Esophagus squamous epithelium (tissue), 5 donors: ENCODE measurements at places on chromosomes 13 and 19. TPM values are rescaled to one million over a fixed set of nuclear protein-coding genes. Genes with fewer than 3 reads are reported as not detected.

- H3K27ac ChIP-seq = no peak overlapping the region
- no peaks in the 10 kb centered on the region for H3K27me3 ChIP-seq
- H3K4me1 ChIP-seq = peaks cover 16% of the 10 kb centered on the region
- H3K36me3 ChIP-seq = no peaks in the 10 kb centered on the region
- no peak overlapping the region for H3K4me3 ChIP-seq
Measured at GRCh38 chr19:14575428-14575980, 3.6 kb upstream of the NDUFB7 start.

- no peaks in the 10 kb centered on the region for H3K36me3 ChIP-seq
- no peak overlapping the region for H3K4me3 ChIP-seq
- peaks cover 24% of the 10 kb centered on the region for H3K4me1 ChIP-seq
- H3K27me3 ChIP-seq = no peaks in the 10 kb centered on the region
Measured at GRCh38 chr13:113815151-113816058, 48.5 kb downstream of the GAS6 start.

DNA sequence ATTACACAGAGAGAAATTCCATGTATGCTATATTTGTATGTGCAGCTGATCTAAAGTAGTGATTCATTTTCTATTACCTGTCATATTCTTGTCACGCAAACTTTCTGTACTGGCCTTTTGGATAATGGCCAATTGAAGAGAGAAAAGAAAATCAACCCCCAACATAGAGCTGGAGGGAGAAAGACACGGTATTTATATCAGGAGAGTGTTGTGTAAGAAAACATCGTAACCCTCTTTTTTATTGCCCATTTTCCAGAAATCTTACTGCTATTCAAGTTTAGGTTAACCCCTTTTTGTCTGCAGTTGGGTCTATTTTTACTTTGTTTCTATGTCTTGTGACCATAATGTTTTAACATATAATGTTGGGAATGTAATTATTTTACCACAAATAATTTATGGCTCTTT is 27.9 kb downstream of the DGKH start:
- no peak overlapping the region for H3K27ac ChIP-seq
- no peaks in the 10 kb centered on the region for H3K36me3 ChIP-seq
- H3K27me3 ChIP-seq = no peaks in the 10 kb centered on the region
- DNase-seq = no peak

DNA sequence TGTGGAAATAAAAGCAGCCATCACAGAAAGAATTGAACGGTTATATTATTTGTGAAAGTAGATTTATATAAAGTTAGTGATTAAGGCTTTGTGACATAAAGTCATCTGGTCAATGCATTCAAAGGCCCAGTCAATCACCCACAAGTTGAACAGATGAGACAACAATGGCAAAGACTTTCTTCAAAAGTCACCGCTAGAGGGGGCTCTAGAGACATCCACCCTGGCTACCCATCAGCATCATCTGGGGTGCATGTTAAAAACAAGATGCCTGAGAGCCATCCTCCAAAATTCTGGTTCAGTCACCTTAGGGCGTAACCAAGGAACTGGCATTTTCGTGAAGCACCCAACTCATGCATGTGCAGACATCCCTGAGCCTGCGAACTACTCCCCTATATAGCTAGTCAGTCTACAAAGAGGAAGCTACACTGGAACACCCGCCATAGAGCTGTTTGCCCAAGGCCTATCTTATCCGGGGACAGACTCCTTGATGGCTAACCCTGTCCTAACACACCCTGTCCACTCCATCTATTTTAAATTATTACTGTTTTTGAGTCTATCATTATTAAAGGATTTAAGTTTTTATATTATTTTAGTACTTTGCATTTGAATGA is 970.5 kb downstream of the UQCRFS1 start:
- no peaks in the 10 kb centered on the region for H3K36me3 ChIP-seq
- no peak for DNase-seq
- no peak overlapping the region for H3K27ac ChIP-seq
- no peaks in the 10 kb centered on the region for H3K27me3 ChIP-seq

DNA sequence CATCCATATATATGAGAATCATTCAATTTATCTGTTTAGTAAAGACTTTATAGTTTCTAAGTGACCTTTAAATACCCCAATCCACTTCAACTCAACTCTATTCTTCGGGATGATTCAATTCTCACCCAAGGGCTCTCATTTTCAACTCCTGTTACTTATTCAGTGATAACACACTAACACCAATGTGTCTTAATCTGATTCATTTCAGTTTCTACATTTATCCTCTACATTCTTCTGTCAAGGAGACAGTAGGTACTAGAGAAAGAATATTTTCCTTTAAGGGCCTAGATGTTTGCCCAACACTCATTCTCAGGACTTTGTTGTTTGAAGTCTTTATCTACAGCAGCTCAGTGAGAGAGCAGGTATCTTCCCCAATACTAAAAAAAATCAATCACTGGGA is 7.1 kb downstream of the ARGLU1 start:
- H3K27ac ChIP-seq = no peak overlapping the region

DNA sequence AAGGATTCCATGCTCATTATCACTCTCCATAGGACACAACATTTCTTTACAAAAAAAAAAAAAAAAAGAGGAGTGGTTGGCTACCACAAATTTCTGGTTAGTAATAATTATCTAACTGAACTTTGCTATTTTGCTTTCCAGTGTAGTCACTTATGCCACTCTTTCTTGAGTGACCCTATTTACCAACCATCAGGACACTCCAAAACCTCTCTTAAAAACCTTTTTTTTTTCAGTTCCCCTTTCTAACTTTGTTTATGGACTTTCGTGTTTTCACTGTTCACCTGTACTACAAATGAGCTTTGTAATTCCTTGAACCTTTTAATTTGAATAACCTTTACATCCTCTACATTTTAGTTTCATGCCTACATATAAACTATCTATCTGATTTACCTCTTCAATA is 686.5 kb upstream of the PCDH9 start:
- no peak overlapping the region for H3K27ac ChIP-seq
- H3K36me3 ChIP-seq = no peaks in the 10 kb centered on the region
- no peaks in the 10 kb centered on the region for H3K4me1 ChIP-seq
- no peak overlapping the region for H3K4me3 ChIP-seq
- H3K27me3 ChIP-seq = no peaks in the 10 kb centered on the region

DNA sequence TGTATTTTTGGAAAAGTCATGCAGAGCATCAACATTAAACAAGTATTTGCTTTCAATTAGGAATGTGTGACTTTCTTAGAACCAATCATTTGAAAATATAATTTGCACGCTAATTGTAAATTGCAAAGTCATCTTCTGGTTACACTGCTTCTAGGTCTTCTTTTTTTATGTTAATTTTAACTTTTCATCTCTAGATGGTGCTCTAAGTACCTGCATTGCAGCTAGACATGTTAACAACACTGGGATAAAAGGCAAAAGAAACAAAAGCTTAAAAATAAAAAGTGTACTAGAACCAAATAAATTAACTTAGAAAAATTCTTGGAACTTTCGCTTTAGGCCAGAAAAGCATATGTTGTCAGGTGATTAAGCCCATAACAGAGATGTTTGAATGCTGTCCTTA is 2758.2 kb downstream of the PCDH9 start:
- H3K27me3 ChIP-seq = no peaks in the 10 kb centered on the region
- H3K4me3 ChIP-seq = no peak overlapping the region
- DNase-seq = no peak
- H3K4me1 ChIP-seq = no peaks in the 10 kb centered on the region
- no peaks in the 10 kb centered on the region for H3K36me3 ChIP-seq

- no peak overlapping the region for H3K27ac ChIP-seq
- no peaks in the 10 kb centered on the region for H3K4me1 ChIP-seq
- peaks cover 53% of the 10 kb centered on the region for H3K27me3 ChIP-seq
- no peak overlapping the region for H3K4me3 ChIP-seq
- no peak for DNase-seq
Measured at GRCh38 chr19:35309481-35310279, 17.7 kb downstream of the MAG start.

DNA sequence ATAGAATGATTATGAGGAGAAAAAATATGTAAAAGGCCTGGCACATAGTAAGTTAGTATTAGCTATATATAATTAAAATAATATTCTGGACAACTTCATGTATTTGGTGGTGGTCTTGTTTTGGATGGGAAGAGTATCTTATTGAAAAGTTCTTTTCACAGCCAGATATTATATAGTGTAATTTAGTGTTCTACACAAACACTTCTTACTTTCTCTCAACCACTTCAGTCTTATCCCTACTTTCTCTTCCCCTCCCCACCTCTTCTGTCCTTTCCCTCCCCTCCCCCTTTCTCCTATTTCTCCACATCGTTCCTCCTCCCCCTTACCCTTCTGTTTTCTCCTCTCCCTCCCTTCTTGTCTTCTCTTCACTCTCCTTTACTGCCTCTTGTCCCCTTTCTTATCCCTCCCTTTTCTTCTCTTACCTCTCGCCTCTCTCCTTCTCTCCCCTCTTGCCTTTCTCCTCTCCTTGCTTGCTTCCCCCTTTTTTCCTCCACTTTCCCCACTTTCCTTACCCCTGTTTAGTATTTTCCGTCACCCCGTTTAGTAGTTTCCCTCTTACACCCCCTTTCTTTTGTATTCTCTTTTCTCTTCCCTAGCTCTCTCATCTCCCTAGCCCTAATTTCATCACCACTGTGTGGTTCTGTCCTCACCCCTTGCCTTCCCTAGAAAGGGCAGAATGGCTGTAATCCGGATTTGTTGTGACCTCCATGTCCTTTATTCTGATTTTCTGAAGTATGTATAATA is 107.2 kb upstream of the MLNR start:
- peaks cover 3% of the 10 kb centered on the region for H3K36me3 ChIP-seq
- no peak overlapping the region for H3K4me3 ChIP-seq
- no peaks in the 10 kb centered on the region for H3K27me3 ChIP-seq
- H3K27ac ChIP-seq = no peak overlapping the region

GRCh38 chr13:73754727-73755292 is 379.4 kb downstream of the KLF12 start:
- no peaks in the 10 kb centered on the region for H3K4me1 ChIP-seq
- H3K27ac ChIP-seq = no peak overlapping the region
- no peaks in the 10 kb centered on the region for H3K36me3 ChIP-seq
- no peak overlapping the region for H3K4me3 ChIP-seq
- no peaks in the 10 kb centered on the region for H3K27me3 ChIP-seq
- DNase-seq = no peak

DNA sequence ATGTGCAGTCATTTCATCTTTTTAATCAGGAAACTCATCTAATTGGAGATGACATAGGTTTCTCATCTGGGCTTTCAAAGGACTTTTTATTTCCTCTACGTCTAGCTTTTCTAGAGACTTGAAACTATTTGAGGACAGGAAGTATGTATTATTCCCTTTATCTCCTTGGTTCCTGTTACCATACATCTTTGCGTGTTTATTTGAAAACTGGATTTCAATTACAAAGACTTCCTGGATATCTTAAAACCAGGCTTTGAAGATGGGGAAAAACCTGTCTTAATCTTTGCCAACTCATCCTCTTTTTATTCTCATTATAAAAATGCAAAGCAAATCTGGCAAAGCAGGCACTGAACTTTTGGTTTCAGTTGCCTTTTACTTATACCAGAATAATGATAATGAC is 130.5 kb downstream of the LMO7 start:
- peak overlapping the region; percentile 31 for H3K27ac ChIP-seq
- DNase-seq = no peak
- H3K4me1 ChIP-seq = peaks cover 55% of the 10 kb centered on the region
- no peaks in the 10 kb centered on the region for H3K27me3 ChIP-seq
- no peaks in the 10 kb centered on the region for H3K36me3 ChIP-seq
- H3K4me3 ChIP-seq = no peak overlapping the region

- no peaks in the 10 kb centered on the region for H3K27me3 ChIP-seq
- no peak overlapping the region for H3K4me3 ChIP-seq
- no peak for DNase-seq
Measured at GRCh38 chr19:47200530-47200929, 30.5 kb downstream of the BBC3 start.

The NBEA gene
- 0.34 TPM for total RNA-seq

The THSD8 gene
- total RNA-seq = not detected

The NLRP12 gene
- 0.19 TPM for total RNA-seq

The ALOX5AP gene
- total RNA-seq = 20.4 TPM

The KCNJ14 gene
- total RNA-seq = 1.3 TPM

The PRDX2 gene
- 436 TPM for total RNA-seq
